Left ventricle myocardium inferior (tissue), 1 donor: ENCODE measurements at places on chromosomes 3 and 15. TPM values are rescaled to one million over a fixed set of nuclear protein-coding genes. Genes with fewer than 3 reads are reported as not detected.

DNA sequence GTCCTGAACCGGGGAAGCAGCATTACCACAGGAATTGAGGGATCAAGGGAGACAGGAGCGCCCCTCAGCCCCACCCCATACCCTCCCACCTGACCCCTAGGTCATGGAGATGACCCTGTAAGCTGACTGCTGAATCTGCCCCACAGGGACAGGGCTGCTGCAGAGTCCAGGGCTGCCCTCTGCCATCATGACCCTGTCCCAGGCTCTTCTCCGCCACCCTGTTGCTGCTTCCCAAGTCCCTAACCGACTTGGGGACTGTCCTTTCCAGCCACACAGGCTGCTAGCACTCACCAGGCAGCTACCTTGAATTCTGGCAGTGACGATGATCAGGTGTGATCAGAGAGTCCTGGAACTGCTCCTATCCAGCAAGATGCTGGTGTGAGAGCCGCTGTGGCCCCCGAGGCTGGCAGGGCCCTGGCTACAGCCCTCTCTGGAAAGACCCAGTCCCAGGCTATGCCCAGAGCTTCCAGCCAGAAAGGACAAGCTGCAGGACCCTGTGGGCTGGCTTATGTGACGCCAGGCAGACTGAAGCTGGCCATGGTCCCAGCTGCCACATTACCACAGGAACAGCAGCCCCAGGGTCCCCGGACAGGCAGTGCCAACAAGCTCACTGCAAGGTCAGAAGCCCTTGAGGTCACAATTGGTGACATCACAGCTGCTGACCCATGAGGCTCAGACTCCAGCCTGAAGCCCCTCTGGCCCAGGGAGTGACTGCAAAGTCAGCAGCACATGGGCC, at the start of gene C3orf22:
Gene C3orf22, minus strand, starts transcription at position 597 of the 736 bp plus-strand sequence. CDS start 5,542 bp downstream, outside the sequence.
- H3K27me3 ChIP-seq = no peaks in the 10 kb centered on the region
- no peak within 1 kb of the TSS for H3K4me3 ChIP-seq
- no peak for DNase-seq
- H3K4me1 ChIP-seq = no peaks in the 10 kb centered on the region
- H3K27ac ChIP-seq = no peak within 1 kb of the TSS

Gene PTPRG
- total RNA-seq = 29.6 TPM

- H3K4me1 ChIP-seq = no peaks in the 10 kb centered on the region
- no peak overlapping the region for H3K27ac ChIP-seq
- H3K27me3 ChIP-seq = peaks cover 16% of the 10 kb centered on the region
- no peak for DNase-seq
Measured at GRCh38 chr3:55544219-55544618, 57.1 kb upstream of the WNT5A start.

Gene CACNA2D3
- 21.2 TPM for total RNA-seq

DNA sequence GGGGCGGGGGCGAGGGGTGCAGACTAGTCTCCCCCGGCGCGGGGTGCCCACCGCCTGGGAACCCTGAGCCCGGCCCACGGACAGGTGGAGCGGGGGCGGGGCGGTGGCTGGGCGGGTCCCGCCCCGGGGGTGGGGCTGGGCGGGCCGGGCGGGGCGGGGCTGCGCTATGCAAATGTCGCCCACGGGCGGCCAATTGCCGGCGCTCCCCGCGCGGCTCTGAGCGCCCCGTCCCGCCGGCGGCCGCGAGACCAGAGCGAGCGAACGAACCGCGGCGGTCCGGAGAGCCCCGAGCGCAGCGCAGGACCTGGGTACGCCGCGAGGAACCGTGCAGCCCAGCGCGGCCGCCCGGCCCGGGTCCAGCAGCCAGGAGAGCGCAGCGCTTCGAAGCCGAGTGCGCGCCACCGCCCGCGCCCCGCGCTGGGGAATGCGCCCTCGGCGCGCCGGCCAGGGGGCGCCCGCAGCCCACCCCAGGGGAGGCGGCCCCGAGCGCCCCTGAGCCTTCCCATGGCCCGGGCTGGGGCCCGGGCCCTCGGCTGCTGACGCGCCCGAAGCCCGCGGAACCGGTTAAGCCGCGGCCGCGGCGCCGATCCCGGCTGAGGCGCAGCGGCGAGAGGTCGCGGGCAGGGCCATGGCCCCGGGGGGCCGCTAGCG, at the start of gene SEMA3F:
Gene SEMA3F, plus strand, starts transcription at position 485 of the 651 bp plus-strand sequence. CDS start 4,299 bp downstream, outside the sequence.
- peak; percentile 63 for DNase-seq
- peak within 1 kb of the TSS; percentile 74 for H3K4me3 ChIP-seq
- peaks cover 4% of the 10 kb centered on the region for H3K27me3 ChIP-seq
- H3K27ac ChIP-seq = peak within 1 kb of the TSS; percentile 88
- H3K4me1 ChIP-seq = peaks cover 44% of the 10 kb centered on the region

Gene CKMT1A
- total RNA-seq = not detected

GRCh38 chr3:184687363-184688015, 24.4 kb downstream of the MAGEF1 start:
- H3K4me3 ChIP-seq = no peak overlapping the region
- H3K27me3 ChIP-seq = no peaks in the 10 kb centered on the region
- H3K27ac ChIP-seq = peak overlapping the region; percentile 67
- H3K36me3 ChIP-seq = no peaks in the 10 kb centered on the region
- peak; percentile 54 for DNase-seq

Gene ANKRD63
- total RNA-seq = not detected

GRCh38 chr3:111538681-111539083, 3.3 kb upstream of the CD96 start:
- H3K4me3 ChIP-seq = no peak overlapping the region
- no peaks in the 10 kb centered on the region for H3K36me3 ChIP-seq
- DNase-seq = no peak
- H3K27ac ChIP-seq = no peak overlapping the region
- peaks cover 33% of the 10 kb centered on the region for H3K27me3 ChIP-seq

- H3K4me3 ChIP-seq = peak overlapping the region; percentile 60
- H3K36me3 ChIP-seq = no peaks in the 10 kb centered on the region
- H3K4me1 ChIP-seq = peaks cover 7% of the 10 kb centered on the region
- peak; percentile 57 for DNase-seq
- peak overlapping the region; percentile 72 for H3K27ac ChIP-seq
Measured at GRCh38 chr3:66195347-66195783, 25.4 kb upstream of the SLC25A26 start.

Gene CMTM7
- 2.9 TPM for total RNA-seq

- H3K4me1 ChIP-seq = peaks cover 8% of the 10 kb centered on the region
- H3K27ac ChIP-seq = no peak overlapping the region
- H3K36me3 ChIP-seq = no peaks in the 10 kb centered on the region
- H3K27me3 ChIP-seq = no peaks in the 10 kb centered on the region
- no peak overlapping the region for H3K4me3 ChIP-seq
Measured at GRCh38 chr3:157573281-157573680, 70.1 kb upstream of the VEPH1 start.

DNA sequence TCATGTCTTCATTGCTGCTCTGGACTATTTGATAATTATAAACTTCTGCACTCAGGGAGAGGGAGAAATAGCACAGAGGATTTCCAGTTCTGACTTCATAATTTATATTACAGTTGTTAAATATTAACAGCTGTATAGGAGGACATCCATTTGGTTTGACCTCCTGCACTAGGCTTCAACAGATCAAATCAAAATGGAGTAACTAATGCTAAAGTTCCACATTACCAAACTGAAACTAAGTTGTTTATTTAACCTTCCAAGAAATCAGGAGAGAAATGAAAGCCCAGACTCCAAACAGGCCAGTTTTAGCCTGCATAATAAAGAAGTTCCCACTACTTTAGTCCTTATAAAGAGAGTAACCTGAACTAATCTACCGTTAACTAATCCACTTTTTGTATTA, 4.6 kb downstream of the PLSCR2 start:
- no peak overlapping the region for H3K27ac ChIP-seq
- no peak overlapping the region for H3K4me3 ChIP-seq
- H3K36me3 ChIP-seq = no peaks in the 10 kb centered on the region
- DNase-seq = no peak

DNA sequence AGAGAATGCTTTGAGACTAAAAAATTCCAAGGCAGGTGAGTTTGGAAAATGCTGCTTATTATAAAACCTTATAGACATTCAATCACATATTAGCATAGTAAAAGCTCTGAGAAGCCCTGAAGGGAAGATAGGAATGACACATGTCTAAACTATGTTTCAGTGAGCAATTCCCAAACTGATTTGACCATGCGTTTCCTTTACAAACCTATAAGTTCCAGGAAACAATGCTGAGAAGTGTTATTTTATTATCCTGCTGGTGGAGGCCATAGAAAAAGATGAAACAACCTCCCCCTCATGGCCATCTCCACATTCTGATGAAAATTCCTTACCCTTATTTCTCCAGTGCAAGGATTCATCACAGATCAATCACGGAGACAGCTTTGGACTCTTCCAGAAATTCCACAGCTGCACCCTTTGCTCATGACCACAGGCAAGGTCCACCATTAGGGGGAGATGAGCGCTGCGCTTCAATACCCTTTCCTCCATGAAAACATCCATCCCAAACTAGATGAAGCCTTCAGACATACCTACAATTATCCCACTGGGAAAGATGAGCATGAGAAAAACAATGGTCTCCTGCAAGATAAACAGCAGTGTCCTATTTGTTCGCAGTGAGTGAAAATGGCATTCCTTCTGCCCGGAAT, 372.1 kb downstream of the MAGI1 start:
- peaks cover 10% of the 10 kb centered on the region for H3K4me1 ChIP-seq
- no peak for DNase-seq
- H3K36me3 ChIP-seq = no peaks in the 10 kb centered on the region
- H3K4me3 ChIP-seq = no peak overlapping the region

DNA sequence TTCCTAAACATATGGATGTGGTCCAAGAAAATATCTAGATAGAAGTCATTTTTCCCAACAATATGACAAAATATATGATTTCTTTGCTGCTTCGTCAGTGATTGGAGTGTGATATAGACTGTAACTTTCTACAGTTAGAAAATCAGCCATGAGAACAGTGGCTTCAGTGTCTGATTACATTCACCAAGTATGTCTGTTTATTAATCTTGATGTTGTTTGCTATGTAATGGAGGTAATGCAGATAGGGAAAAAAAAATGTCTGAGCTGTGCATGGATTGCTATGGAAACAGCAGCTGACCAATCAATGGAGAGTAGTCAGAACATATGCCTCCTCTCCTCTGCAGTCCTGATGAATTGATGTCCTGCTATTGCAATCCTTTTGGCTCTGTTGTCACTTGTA, 72.3 kb upstream of the GAP43 start:
- no peaks in the 10 kb centered on the region for H3K36me3 ChIP-seq
- H3K4me3 ChIP-seq = no peak overlapping the region
- no peak for DNase-seq
- no peaks in the 10 kb centered on the region for H3K27me3 ChIP-seq

Gene FBXW12
- total RNA-seq = not detected

Gene EOMES
- 0.14 TPM for total RNA-seq

Gene CFAP44
- 1.5 TPM for total RNA-seq
